NCI-H187 treated with DMSO at 0.1 percent for 48 hours (cell line): ENCODE measurements at places on chromosomes 2 and 18.
A peak's percentile ranks its signal among the peaks of the same experiment; 100 is the strongest.

GRCh38 chr2:46852598-46852997 lies 63.0 kb downstream of the MCFD2 start:
- DNase-seq: no peak

GRCh38 chr2:99421469-99421868 lies 68.3 kb downstream of the REV1 start:
- DNase-seq: no peak

DNA sequence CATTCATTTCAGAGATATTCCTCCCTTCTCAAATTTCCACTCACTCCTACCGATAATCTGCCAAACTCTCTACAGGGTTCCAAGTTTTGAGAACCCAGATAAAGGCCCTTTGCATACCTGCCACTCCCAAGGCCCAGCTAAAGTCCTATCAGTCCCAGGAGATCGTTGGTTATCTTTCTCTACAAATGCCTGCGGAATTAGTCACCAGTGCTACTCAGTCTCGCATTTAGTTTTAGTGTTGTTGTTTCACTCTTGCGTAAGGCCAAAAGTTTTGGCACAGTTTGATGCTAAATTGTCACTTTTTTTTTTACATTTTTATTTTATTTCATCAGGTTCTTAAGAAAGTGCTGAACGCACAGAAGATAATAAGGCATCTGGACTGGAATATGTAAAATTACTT lies 29.2 kb upstream of the SETBP1 start:
- DNase-seq: no peak

DNA sequence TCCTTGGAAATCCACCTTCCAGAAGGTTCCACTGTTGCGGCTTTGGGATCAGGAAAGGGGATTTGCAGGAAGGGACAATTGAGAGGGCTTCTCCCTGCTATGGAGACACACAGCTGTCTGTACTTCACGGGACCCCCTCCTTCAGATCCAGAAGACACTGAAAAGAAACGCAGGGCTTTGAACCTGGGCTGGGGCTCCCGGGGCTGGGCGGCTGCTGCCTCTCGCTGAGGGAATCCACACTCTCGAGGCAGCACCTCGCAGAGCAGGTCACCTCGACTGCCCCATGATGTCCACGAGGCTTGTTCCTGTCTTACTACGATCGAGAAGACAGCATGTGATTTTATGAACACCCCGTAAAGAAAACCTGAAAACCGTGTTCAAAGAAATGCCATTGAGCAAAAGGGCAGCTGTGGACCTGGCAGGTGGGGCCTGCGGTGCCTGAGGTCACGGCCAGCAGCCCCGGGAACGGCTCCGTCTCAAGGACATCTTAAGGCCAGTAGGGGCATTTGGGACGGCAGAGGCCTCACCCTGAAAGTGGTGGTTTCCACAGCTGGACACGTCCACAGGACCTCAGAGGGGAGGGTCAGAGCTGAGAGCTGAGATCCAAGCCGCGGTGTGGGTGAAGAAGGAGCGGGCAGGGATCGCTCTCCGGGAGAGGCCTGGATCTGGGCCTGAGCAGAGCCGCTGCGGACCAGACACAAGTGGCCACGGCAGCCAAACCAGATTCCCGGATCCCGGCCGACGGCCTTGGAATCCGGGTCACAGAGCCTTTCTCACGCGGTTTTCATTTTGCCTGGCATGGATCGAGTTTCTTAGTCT lies 165.7 kb downstream of the RTP5 start:
- no peak for DNase-seq

- DNase-seq: peak; percentile 18
Observed at GRCh38 chr2:45993476-45993991, 303.7 kb upstream of the EPAS1 start.

DNA sequence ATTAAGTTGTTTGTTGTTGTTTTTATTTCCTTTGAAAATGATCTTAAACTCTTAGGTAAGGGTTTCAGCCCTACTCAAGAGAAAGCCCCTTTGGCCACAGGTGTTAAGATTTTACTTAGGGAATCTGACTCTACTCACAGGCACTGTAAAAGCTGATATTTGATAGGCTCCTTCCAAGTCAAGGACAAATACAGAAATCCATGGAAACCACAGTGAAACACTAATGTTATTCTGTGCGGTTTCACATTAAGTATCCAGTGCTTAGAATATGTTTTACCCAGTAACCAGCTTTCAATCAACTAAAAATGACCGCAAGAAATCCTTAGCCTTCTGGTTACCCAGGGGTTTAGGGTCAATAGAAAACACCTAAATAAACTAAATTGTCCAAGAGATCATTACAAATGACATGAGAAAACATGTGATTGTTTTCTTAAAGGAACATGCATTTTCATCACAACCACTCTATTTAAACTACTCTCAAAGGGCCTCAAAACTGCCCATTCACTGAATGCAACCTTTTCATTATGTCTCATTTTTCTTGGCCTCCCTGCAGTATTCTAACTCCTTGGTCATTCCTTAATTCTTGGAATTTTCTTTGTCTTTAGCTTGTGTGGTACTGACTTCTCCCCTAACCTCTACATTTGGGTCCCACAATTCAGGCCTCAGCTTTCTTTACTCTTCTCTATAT lies 56.0 kb downstream of the CDH2 start:
- DNase-seq: no peak

- no peak for DNase-seq
Observed at GRCh38 chr2:23387845-23388244, 2.9 kb downstream of the KLHL29 start.

DNA sequence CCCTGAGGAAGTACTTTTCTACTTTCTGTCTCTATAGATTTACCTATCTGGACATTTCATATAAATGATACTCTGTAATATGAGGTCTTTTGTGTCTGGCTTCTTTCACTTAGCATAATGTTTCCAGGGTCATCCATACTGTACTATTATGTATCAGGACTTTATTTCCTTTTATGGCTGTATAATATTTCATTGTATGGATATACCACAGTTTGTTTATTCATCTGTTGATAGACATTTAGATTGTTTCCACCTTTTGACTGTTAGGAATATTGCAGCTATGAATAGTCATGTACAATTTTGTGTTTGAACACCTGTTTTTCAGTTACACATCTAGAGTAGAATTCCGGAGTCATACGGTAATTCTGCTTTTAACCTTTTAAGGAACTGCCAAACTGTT lies 73.8 kb downstream of the TMEM185B start:
- no peak for DNase-seq

GRCh38 chr18:23809415-23809814 lies 120.2 kb downstream of the LAMA3 start:
- DNase-seq: no peak

DNA sequence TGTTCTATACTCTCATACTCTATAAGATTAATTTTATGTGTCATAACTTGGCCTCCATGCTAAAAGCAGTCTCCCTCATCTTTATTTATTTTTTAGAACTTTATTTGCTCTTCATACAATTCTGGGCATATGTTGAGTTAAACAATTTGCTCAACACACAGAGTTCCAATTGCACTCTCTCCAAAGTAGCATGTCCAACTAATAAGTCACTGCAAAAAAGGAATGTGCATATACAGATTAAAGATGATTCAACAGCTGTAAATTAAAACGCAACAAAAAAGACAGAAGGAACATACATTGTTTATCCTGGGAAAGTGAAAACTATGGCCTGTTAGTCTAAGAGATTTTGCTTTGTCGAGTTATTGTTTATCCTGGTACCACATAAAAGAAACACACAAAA lies 277.7 kb upstream of the ACVR2A start:
- no peak for DNase-seq

DNA sequence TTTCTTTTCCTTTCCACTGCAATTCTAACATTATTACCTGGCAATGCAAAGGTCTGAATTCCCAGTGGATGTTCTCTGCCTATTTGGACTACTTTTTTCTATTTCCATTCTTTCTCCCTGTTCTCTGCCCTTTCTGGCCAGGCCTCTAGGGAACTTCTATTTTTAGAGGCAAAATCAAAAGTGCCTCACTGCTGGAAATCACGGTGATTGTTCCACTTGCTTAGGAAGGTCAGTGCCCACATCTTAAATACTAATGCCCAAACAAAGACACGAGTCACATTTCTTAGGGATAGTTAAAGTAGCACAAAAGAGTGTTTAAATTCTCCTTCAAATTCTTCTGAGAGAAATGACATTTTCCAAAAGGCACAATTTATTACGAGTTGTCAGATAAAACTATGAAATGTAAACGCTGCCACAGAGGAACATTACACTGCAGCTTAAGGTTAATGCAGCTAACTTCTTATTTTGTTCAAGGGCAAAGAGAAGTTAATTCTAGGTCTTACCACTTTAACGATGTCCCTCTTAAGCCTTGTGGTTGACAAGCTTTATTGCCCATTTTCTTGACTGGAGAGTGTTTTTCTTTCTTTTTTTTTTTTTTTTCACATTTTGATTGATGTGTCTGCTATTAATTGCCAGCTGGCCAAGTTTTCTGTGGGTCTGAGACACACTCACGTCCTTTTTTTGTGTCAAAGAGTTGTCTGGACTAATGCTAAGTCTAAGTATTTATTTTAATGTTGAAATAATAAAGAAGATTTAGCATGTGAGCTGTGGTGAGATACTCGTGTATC lies 34.7 kb downstream of the ST6GAL2 start:
- DNase-seq: no peak

GRCh38 chr2:168529900-168530561 lies 74.0 kb downstream of the CERS6 start:
- DNase-seq: no peak

- DNase-seq: no peak
Observed at GRCh38 chr2:223084873-223085272, 32.9 kb downstream of the KCNE4 start.

DNA sequence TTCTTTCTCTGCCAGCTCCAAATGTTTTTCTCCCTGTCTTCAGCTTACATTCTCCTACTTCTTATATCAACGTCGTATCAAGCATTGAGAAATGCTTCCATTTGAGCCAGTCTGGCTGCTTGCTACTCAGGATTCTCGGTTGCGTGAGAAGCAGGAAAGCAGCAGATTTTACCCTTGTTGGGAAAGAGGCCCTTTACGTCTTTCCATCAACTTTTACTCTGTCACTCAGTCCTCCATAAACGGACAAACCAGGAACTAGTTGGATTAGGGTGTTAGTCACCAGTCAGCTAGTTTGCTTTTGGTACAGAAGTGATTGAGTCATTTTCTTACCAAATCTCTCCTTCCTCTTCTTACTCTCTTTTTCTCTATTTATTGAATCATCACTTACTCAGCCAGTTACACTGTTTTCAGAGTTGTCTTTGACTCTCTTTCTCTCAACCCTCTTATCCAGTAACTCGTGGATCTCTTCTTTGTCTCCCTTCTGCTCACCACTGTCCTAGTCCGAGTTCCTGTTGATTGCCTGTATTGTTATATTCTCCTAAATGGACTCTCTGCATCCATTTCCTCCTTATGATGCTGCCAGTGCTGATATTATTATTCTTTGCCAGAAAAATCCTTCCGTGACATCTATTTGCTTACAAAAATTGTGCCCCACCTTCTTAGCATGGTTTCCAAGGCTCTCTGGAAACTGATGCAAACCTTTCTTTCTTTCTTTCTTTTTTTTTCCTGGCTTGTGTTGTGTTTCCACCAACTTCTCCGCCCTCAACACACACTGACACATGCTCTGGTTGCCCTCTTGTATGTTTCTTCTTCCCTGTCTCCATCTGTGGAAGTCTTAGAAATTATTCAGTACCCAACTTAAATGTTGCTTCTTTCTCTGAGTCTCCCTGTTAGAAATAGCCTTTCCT lies 61.5 kb downstream of the VRK2 start:
- no peak for DNase-seq

DNA sequence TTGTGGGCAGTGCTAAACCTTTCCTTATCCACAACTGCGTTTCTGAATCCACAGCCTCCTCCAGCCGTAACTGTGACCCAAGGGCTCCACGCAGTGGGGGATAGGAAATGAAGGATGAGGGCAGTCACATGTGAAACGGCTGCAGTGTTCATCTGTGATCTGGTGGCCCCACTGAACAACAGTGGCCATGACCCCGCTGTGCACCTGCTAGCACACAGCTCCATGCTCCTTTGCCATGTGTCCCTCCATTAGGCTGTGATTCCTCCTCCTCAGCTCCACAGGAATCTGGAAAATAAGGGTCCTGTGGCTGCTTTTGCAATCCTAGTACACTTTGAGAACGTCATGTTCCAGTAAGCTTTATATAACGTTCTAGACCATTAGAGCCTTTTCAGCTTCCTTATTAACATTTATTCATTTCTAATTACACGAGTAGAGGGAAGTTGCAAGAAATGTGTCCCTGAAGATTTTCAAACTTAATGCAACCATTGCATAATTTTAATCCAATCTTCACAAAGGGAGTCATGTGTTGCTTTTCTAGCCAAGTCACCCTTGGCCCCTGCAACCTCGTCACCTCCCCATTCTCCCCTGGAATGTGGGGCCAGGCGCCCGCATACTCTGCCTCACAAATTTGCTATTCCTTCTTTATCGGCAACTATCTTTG lies 7.1 kb upstream of the NAPG start:
- DNase-seq: no peak

GRCh38 chr18:10508591-10508990 lies 17.2 kb upstream of the NAPG start:
- DNase-seq: no peak

GRCh38 chr2:149528983-149529382 lies 58.6 kb downstream of the MMADHC start:
- no peak for DNase-seq

- DNase-seq: no peak
Observed at GRCh38 chr2:181684454-181685149, 4.3 kb upstream of the NEUROD1 start.

DNA sequence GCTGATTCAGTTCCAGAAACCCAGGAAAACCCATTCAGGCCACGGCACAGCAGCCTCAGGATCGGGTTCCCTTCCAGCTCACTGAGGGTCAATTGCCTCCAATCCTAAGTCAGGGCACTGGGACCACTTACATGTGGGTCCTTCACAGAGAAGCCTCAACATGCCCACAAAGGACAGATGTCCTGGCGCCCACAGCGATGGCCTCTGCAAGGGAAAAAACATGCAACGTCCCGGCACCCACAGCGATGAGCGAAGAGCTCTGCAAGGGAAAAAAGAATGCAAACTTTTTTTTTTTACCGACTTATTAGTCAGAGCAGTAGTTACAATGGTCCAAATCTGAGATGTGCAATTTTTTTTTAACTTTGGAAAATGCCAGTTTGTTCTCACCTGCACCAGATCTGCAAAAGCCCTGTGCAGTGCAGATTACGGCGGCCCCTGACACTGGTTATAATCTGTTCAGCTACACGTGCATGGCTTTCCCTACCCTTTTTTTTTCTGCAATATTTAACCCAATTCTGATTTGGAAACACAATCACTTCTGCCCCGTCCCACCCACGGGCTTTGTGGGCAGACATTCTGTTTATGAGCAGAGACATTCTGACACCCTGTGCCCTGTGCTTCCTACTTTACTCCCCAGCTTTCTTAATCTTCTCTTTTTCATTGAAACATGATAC lies 159.3 kb upstream of the SALL3 start:
- no peak for DNase-seq

DNA sequence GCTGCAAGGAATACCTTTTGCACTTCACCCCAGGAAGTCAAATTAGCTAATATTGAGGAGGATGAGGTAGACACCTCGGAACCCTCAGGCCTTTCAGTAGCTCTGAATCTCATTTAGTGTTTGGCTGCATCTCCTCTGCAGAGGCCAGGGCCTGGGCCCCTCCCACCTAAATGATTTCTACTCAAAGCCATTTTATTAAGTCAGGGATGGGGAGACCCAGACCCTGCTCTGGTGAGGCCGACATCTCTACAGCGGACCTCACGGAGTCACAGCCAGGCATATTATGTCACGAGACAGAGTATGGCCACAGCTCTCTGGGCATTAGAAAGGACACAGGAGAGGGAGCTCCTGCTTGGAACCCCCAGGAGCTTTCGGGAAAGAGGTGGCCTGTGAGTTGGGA lies 305.5 kb downstream of the ALK start:
- DNase-seq: no peak
